Cortex of kidney (tissue), 1 donor: ENCODE measurements at places on chromosomes 5 and 9.

- no peak for DNase-seq
Observed at GRCh38 chr5:40984884-40985283, 75.6 kb downstream of the C7 start.

- no peak for DNase-seq
Observed at GRCh38 chr9:79007701-79008483, 563.9 kb upstream of the TLE4 start.

GRCh38 chr9:129460323-129461261, 160.3 kb downstream of the C9orf50 start:
- no peak for DNase-seq

- no peak for DNase-seq
Observed at GRCh38 chr5:42620579-42621216, 135.9 kb upstream of the CCDC152 start.

DNA sequence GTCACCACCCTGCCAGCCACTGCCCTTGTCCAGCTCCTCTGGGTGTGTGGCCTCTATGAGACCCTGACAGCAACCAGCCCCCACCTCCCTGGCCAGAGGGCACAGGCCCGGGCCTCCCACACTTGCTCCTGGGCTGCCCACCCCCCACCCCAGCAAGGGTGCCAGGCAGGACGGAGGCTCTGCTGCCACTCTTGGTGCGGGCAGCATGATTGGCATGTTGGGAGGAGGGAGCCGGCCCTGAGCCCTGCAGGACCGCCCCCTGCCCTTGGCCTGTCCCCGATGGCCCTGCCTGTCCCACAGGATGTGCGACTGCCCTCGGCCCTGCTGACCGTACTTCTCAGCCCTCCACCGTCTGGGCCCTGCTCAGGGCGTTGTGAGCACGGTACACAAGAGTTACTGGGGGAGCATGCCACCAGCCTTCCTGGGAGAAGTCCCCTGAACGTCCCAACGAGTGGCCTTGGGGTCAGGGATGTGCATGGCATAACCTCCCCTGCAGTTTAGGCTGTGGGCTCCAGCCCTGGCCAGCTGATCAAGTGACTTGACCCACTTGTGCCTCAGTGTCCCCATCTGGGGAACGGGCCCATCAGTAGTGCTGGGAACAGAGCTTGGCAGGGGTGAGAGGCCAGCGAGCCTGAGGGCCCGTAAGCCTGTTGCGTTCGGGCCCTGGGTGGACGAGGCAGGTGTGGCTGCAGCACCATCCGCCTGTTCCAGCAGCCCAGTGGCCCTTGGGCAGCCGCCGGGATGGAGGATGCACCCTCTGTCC, 16.0 kb downstream of the GPSM1 start:
- no peak for DNase-seq

DNA sequence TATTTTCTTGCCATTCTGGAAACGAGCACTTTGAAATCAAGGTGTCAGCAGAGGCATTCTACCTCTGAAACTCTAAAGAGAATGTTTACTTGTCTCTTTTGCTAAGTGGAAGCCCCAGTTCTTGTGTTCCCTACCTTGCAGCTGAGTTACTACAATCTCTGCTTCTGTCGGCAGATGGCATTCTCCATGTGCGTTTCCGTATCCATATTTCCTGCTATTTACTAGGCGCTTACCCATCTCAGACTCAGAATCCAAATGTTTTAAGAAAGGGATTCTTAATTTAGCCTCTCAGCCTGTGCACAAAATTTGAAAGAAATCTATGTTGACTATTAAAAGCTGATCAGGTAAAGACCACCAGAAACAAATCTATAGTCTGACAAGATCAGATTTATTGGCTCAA, 221.3 kb upstream of the FTMT start:
- DNase-seq = no peak

DNA sequence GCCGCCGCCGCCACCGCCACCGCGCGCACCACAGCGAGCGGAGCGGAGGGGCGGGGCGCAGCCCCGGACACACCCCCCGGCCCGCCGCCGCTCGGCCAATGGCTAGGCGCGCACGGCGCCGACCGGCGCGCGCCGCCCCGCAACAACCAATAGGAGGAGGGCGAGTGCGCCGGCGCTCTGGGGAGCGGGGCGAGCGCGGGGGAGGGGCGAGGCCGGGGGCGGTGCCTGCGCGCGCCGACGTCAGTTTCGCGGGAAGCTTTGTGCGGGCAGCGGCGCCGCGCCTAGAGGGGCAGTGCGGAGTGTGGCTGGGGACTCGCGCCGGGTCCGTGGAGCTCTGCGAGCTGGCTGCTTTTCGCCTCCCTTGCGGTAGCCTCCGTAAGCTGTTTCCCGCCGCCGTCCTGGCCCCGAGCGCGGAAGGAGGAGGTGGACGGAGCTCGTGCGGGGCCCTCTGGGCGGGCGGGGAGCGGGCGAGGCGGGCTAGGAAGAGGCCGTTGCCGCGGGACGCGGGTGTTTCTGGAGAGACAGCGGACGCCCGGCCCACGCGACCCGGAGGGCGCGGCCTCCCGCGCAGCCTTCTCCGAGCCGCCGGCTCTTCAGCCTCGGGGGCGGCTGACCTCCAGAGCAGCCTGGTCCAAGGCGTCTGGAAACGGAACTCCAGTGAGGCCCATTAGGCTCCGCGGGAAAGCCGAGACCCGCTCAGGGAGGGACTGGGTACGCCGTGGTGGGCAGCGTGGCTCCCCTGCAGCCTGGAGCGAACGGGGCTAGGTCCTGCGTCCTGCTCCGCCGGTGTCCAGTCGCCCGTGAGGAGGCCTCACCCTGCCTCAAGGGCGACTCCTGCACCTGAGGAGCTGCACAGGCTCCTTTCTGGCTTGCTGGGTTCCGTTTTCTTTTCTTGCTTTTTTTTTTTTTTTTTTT, at the start of gene ZMYND19:
ZMYND19 (minus strand) TSS at position 44 of the 915 bp plus-strand sequence. CDS start 249 bp downstream, outside the sequence.
- DNase-seq = no peak

- DNase-seq = no peak
Observed at GRCh38 chr9:19122490-19123042, 4.7 kb downstream of the PLIN2 start.

DNA sequence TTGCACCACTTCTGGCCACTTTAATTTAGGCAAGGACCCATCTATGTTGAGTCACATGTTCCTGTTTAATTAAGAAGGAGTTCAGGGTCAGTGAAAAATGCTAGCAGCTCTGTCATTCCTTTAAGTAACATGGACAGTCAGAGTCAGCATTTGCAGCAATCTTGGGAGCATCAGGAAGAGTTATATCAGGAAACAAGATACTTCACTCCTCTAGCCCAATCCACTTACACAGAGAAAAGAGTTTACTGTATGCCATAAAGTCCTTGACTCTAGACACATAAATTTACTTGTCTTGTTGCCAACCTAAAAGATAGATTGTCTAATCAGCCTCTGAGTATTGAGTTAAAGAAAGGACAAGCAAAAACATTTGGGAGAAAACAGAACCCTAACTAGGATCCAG, 266.7 kb downstream of the PJA2 start:
- no peak for DNase-seq

DNA sequence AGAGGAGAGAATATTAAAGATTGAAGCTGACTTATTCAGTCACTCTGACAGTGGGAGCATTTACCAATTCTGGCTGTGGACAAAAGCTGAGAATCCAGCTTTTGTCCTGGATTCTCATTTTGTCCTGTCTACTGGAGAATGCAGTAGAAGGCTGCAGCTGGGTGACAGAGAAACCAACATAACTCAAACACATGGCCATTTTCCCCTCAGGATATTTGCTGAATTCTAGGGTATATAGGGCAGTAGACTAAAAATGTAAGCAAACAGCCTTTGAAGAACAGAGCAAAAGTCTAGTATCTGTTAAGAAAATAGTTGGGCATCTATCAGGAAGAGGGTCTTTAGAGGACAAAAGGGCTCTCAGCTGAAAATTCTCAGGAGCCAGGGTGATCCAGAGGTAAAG, 20.6 kb downstream of the ZNF484 start:
- no peak for DNase-seq

DNA sequence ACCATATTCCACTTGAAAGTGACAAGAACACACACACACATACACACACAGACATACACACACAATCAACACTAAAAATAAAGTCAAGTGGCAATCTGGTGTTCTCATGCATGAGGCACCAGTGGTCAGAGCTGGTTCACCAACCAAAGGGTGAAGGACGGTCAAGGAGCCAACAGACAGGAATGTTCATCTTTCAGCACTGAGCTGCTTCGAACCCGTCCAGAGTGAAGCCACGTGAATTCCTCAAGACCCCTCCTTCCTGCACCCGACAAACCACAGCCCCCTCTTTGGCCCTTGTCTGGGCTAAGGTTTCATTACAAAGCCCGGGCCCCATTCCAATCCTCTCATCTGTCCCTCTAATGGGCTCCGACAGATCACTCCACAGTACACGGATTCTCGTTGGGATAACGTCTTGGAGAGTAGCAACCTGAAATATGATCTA, 84.5 kb upstream of the SMIM23 start:
- no peak for DNase-seq

GRCh38 chr5:160342413-160342941, 27.9 kb downstream of the C1QTNF2 start:
- no peak for DNase-seq

DNA sequence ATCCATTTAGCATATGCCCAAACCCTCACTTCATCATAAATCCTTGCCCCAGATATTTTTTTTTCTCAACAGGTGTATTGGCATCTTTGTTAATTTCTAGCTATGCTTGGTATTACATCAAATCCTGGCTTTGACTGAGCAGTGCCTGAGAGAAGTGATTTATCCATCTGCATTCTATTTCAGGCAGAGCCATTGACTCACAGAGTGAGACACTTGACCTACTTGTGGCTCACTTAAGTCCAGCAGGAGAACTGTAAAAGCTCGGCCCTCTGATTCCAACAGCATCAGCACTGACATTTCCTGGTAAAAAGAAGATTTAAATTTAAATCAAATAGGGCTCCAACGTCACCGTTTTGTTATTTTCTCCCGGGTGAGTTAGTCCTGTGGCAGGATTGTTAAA, 93.4 kb downstream of the PLK2 start:
- no peak for DNase-seq

DNA sequence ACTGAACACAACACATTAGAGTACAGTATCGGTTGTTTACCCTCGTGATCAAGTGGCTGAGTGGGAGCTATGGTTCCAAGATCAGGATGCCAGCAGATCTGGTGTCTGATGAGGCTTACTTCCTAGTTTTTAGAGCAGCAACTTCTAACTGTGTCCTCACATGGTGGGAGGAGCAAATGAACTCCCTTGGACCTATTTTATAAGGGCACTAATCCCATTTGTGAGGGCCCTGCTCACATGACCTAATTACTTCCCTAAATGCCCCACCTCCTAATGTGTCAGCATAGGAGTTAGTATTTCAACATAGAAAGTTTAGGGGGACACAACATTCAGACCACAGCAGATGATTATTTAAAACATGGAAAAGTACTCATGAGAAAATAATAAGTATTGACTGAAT, 111.8 kb downstream of the GCNT1 start:
- DNase-seq = no peak
